ENCODE measurements at places on chromosomes 12 and 14.

GRCh38 chr12:104958001-104958804 lies at the start of gene SLC41A2:
SLC41A2 (minus strand) TSS chr12:104958290; CDS start chr12:104928527, 29,763 bp downstream.
- DNase-seq = peak; percentile 93

DNA sequence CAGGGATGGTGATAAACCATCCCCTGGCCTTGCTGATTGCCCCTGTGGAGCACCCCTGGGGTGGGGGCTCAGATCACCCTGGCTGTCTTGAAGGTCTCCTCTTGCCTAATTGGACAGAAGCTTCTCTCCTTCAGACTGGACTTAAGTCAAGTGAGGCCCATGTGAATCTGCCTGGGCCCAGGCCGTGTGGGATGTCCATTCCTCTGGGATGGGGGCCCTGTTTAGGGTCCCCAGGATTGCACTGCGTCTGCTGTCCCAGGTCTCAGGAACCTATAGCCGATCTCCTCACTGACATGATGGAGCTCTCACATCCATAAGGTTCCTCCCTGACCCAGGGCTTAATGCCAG lies 20.2 kb downstream of the SERPINA1 start:
- DNase-seq = no peak

GRCh38 chr12:102611995-102612394 lies 131.6 kb upstream of the IGF1 start:
- DNase-seq = no peak

DNA sequence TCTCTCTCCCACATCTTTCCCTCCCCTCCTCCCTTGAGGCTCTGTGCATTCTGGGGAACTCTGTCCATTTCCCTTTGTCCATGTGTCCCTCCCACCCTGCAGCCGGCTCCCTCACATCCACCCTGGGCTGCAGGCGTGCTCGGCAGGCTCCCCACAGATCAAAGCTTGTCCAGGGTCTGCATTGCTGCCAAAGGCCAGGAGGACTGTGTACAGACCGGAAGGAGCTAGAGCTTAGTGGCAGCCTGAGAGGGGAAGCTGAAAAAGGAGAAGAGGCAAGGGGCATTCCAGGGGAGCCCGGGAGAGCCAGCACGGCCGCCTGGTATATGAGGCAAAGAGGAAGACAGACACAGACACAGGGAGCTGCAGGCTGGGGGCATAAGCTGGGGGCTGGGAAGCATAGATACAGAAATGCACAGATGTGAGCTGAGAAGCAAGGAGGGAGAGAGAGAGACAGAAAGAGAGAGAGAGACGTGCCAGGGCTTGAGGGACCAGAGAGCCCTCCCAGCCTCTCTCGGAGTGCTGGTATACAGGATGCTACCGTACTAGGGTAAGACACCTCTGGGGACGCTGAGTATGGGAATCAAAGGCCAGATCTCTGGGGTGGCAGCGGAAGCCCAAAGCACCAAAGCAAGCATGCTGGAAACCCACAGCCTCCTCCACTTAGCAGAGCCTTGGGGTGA lies 3.3 kb downstream of the CD4 start:
- peak; percentile 50 for DNase-seq

- peak; percentile 34 for DNase-seq
Measured at GRCh38 chr12:42284157-42284556, 41.7 kb downstream of the ZCRB1 start.

DNA sequence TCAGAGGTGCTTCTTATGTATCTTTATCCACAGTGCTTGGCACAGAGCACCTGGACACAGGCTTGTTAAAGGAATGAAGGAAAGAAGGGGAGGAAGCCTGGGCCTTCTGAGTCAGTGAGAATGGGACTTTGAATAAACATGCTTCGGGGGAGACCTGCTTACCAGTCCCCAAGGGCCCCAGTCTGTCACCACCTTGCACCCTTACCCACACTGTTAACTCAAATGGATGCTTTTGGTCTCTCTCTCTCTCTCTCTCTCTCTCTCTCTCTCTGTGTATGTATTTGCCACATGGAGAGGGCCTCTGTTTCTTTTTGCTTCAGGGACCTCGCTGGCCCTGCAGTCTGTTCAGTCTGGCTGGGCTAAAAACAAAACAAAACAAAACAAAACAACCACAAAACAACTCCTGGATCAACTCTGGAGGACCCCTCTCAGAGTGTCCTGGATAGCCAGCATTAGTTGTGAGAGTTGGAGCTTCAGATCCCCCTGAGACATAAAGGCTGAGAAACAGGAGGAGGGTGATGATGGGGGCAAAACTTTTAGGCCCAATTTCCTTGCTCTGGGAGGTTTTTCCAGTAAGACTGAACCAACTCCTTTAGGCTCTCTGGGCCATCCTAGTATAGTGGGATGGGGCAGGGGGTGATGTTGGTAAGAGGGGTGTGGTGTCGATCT lies 1.9 kb downstream of the KIF5A start:
- DNase-seq = no peak

GRCh38 chr12:48451372-48451771 lies 21.0 kb upstream of the ANP32D start:
- DNase-seq = no peak

Measured in GM10248 (cell line).